Daoy (cell line): ENCODE measurements at places on chromosomes 5 and 9. TPM values are rescaled to one million over a fixed set of nuclear protein-coding genes. Genes with fewer than 3 reads are reported as not detected.

The EIF4E1B gene
- not detected in 2 replicates for total RNA-seq

The KIF4B gene
- total RNA-seq: 0.17 TPM in 1 of 2 replicates, not detected in the other

The ARL14EPL gene
- total RNA-seq: 1.3 TPM in 1 of 2 replicates, not detected in the other

The FOXE1 gene
- under 0.01 TPM in 1 of 2 replicates, not detected in the other for total RNA-seq

The ZFP37 gene
- total RNA-seq: 3.7 and 7.9 TPM in 2 replicates

The GTF3C4 gene
- total RNA-seq: 23.1 and 23.2 TPM in 2 replicates

The DROSHA gene
- total RNA-seq: 58.8 and 59.5 TPM in 2 replicates

The SARDH gene
- 0.45 and 1.2 TPM in 2 replicates for total RNA-seq

The MZB1 gene
- total RNA-seq: not detected in 2 replicates

The APBB3 gene
- 10.7 and 15.9 TPM in 2 replicates for total RNA-seq

The PPP1R26 gene
- total RNA-seq: 33.2 and 33.5 TPM in 2 replicates

The FIBCD1 gene
- total RNA-seq: 3.3 and 11.0 TPM in 2 replicates
